ENCODE measurements at places on chromosomes 5 and 9. TPM values are rescaled to one million over a fixed set of nuclear protein-coding genes. Genes with fewer than 3 reads are reported as not detected.

DNA sequence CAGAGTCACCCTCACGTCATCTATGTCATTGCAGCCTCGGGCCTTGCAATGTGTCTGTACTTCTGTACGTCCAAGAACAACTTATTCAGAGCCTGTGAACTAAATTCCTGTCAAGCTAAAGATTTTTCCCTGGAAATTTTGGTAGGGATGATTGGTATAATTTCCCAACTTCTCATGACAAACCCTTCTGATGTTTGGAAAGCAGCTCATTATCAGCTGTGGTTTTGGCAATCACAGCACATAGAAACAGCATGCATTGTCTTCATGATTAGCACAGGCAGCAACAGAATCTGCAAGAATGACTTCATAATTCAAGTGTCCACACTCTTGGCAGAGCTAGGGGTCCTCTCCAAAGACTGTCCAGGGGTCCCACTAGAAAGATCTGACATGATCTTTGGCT lies 49.5 kb downstream of the APBA1 start:
- DNase-seq: no peak
- no peaks in the 10 kb centered on the region for H3K4me1 ChIP-seq
- H3K27me3 ChIP-seq: no peaks in the 10 kb centered on the region
- no peak overlapping the region for H3K27ac ChIP-seq
- no peaks in the 10 kb centered on the region for H3K36me3 ChIP-seq
- no peak overlapping the region for H3K4me3 ChIP-seq

DNA sequence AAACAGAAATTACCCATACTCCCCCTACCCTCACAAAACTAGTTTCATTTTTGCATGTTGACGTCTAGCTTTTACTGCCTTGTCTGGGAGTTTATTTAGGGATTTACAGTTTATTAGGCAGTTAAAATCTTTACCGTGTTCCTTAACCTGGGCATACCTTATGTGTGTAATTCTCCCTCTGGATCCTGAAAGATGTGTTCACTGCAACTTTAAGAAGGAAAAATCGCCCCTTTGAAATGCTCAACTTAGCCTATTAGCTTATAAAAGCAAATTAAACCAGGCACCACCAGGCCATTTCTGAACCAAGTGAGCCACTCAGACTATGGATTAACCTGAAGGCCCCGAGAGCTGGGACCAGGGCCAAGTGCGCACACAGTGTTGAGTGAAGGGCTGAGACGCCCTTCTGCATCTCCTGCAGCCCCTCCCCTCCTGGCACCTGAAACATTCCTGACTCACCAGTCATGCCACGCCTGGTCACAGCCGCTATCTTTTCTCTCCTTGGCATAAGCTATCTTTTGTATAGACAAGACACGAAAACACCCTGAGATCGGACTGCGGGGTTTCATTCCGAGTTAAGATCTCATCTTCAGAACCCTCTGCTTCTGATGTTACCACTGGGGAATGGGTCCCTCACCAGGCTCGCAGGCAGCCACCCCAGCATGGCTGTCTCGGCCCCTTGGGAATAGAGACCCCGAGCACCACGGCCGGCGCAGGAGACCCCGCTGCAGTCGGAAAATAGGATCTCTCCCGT lies 111.9 kb downstream of the ROR2 start:
- peak overlapping the region; percentile 93 for H3K27ac ChIP-seq
- H3K27me3 ChIP-seq: no peaks in the 10 kb centered on the region
- H3K36me3 ChIP-seq: no peaks in the 10 kb centered on the region
- DNase-seq: peak; percentile 90

- H3K36me3 ChIP-seq: no peaks in the 10 kb centered on the region
- H3K4me1 ChIP-seq: no peaks in the 10 kb centered on the region
- H3K27ac ChIP-seq: no peak overlapping the region
- no peaks in the 10 kb centered on the region for H3K27me3 ChIP-seq
These were observed 6.8 kb upstream of the NTNG2 start for GRCh38 chr9:132154863-132155567.

DNA sequence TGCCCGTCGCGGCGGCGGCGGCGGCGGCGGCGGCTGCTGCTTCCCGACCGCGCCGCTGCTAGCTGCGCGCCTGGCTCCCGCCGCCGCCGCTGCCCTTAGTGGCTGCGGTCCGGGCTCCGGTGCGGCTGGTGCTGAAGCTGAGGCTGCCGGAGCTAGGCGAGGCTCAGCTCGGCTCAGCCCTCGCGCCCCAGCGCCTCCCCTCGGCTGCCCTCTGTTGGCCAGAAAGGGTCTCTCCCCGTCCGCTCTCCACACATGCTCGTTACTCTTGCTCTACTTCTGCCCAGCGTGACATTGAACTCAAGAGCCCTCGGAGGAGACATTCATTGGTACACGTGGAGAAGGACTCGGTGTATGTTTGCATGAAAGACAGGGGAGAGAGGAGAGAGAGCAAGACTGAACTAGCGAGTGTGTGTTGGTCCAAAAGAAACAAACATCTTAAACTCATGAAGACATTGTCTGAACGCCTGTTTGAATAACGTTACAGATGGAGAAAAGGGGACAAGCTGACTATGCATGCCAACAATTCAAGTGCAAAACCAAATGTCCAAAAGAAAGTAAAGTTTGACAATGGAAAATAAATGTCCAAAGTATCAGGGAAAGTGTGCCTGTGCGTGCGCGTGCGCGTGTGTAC lies at the start of gene HCN1:
HCN1 (minus strand) TSS at position 175 of the 631 bp plus-strand sequence.
- H3K36me3 ChIP-seq: no peaks in the 10 kb centered on the region
- no peak within 1 kb of the TSS for H3K4me3 ChIP-seq
- H3K27ac ChIP-seq: no peak within 1 kb of the TSS
- H3K4me1 ChIP-seq: no peaks in the 10 kb centered on the region
- H3K27me3 ChIP-seq: peaks cover 4% of the 10 kb centered on the region

- no peaks in the 10 kb centered on the region for H3K27me3 ChIP-seq
- no peaks in the 10 kb centered on the region for H3K4me1 ChIP-seq
These were observed 200.7 kb upstream of the TBC1D2 start for GRCh38 chr9:98456156-98456613.

GRCh38 chr5:151694035-151694485 lies 7.3 kb upstream of the SPARC start:
- no peak overlapping the region for H3K27ac ChIP-seq
- no peak for DNase-seq
- H3K36me3 ChIP-seq: no peaks in the 10 kb centered on the region
- H3K27me3 ChIP-seq: no peaks in the 10 kb centered on the region

GRCh38 chr5:113574417-113574816 lies 60.9 kb downstream of the YTHDC2 start:
- no peak for DNase-seq
- H3K36me3 ChIP-seq: no peaks in the 10 kb centered on the region
- H3K4me3 ChIP-seq: no peak overlapping the region
- H3K27me3 ChIP-seq: no peaks in the 10 kb centered on the region
- H3K4me1 ChIP-seq: no peaks in the 10 kb centered on the region

- no peak overlapping the region for H3K27ac ChIP-seq
- no peaks in the 10 kb centered on the region for H3K4me1 ChIP-seq
- H3K4me3 ChIP-seq: no peak overlapping the region
- no peaks in the 10 kb centered on the region for H3K27me3 ChIP-seq
- H3K36me3 ChIP-seq: no peaks in the 10 kb centered on the region
These were observed 6.6 kb upstream of the COMMD10 start for GRCh38 chr5:116078199-116078598.

- H3K4me1 ChIP-seq: no peaks in the 10 kb centered on the region
- H3K27ac ChIP-seq: no peak overlapping the region
- no peak for DNase-seq
- no peak overlapping the region for H3K4me3 ChIP-seq
These were observed 97.8 kb upstream of the IQGAP2 start for GRCh38 chr5:76305269-76305668.

DNA sequence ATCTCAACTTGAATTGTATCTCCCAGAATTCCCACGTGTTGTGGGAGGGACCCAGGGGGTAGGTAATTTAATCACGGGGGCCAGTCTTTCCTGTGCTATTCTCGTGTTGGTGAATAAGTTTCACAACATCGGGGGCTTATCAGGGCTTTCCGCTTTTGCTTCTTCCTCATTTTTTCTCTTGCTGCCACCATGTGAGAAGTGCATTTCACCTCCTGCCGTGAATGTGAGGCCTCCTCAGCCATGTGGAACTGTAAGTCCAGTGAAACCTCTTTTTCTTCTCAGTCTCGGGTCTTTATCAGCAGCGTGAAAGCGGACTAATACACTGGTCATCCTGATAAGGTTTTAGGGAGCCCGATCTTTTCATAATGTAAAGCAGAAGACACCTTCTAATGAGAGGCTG lies 687.0 kb upstream of the FTMT start:
- DNase-seq: no peak
- no peaks in the 10 kb centered on the region for H3K4me1 ChIP-seq
- H3K36me3 ChIP-seq: no peaks in the 10 kb centered on the region
- no peak overlapping the region for H3K4me3 ChIP-seq

GRCh38 chr9:21747175-21747574 lies 55.3 kb upstream of the MTAP start:
- H3K36me3 ChIP-seq: no peaks in the 10 kb centered on the region
- H3K4me1 ChIP-seq: no peaks in the 10 kb centered on the region
- no peak for DNase-seq
- no peaks in the 10 kb centered on the region for H3K27me3 ChIP-seq
- no peak overlapping the region for H3K4me3 ChIP-seq
- H3K27ac ChIP-seq: no peak overlapping the region

DNA sequence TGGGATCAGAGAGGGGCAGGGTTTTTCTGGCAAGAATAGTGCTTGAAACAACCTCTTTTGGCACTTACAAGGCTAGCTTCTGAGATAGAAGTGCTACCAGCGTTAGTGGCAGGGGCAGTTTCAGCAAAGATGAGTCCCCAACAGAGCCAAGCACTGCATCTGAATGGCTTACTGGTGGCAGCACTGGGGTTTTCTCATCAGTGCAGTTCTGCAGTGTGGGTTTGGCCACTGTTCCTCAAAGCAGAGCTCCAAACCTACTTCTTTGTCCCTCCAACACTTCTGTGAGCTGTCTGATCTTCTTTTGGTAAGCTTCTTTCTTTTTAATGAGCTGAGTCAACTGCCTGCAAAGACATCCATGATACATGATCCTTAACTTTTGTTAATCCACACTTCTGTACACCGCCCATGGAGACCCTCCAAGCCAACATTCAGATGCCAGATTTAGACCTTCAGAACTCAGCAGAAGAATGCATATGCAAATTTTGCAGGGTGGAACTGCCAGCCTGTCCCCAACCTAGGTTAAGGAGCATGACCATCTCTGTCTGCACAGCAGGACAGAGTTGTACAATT lies 29.9 kb upstream of the FSTL4 start:
- no peaks in the 10 kb centered on the region for H3K4me1 ChIP-seq
- DNase-seq: no peak
- H3K36me3 ChIP-seq: no peaks in the 10 kb centered on the region

DNA sequence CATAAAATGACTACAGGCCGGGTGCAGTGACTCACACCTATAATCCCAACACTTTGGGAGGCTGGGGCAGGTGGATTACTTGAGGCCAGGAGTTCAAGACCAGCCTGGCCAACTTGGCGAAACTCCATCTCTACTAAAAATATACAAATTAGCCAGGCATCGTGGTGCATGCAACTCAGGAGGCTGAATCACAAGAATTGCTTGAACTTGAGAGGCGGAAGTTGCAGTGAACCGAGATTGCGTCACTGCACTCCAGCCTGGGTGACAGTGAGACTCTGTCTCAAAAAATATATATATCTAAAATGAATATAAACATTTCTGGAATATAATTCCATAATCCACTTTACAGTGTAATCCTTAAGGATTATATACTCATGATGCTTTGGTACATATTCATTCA lies 66.5 kb downstream of the TEX10 start:
- no peaks in the 10 kb centered on the region for H3K36me3 ChIP-seq
- no peaks in the 10 kb centered on the region for H3K27me3 ChIP-seq
- no peak for DNase-seq
- H3K27ac ChIP-seq: no peak overlapping the region
- H3K4me3 ChIP-seq: no peak overlapping the region

GRCh38 chr5:151470439-151470838 lies 23.0 kb downstream of the SLC36A1 start:
- H3K27me3 ChIP-seq: no peaks in the 10 kb centered on the region
- no peak overlapping the region for H3K4me3 ChIP-seq
- no peaks in the 10 kb centered on the region for H3K36me3 ChIP-seq
- H3K4me1 ChIP-seq: no peaks in the 10 kb centered on the region
- no peak for DNase-seq
- H3K27ac ChIP-seq: no peak overlapping the region

DNA sequence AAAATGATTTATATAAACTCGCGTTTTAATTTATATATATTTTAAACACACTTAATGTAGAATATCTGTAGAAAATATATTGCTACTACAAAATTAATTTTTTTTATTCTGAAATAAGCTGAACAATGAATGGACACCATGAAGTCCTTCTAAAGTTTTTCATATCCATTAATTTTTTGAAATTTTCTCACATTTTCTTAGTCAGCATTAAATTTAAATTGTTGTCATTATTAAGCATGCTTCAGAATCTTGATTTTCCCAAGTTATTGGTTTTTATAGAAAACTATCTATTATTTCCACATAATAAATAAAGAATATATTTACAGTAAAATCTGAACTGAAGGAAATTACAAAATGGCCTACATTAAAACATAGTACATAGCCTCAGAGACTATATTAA lies 1314.9 kb upstream of the CDH6 start:
- H3K36me3 ChIP-seq: no peaks in the 10 kb centered on the region
- H3K4me1 ChIP-seq: no peaks in the 10 kb centered on the region
- H3K4me3 ChIP-seq: no peak overlapping the region
- no peaks in the 10 kb centered on the region for H3K27me3 ChIP-seq
- DNase-seq: no peak

GRCh38 chr5:42811591-42812446 lies at the start of gene SELENOP:
Gene SELENOP (minus strand): TSS chr5:42811892. CDS start chr5:42808353, 3,539 bp downstream.
- H3K36me3 ChIP-seq: no peaks in the 10 kb centered on the region
- DNase-seq: peak; percentile 84
- peaks cover 10% of the 10 kb centered on the region for H3K4me1 ChIP-seq
- H3K27me3 ChIP-seq: no peaks in the 10 kb centered on the region

DNA sequence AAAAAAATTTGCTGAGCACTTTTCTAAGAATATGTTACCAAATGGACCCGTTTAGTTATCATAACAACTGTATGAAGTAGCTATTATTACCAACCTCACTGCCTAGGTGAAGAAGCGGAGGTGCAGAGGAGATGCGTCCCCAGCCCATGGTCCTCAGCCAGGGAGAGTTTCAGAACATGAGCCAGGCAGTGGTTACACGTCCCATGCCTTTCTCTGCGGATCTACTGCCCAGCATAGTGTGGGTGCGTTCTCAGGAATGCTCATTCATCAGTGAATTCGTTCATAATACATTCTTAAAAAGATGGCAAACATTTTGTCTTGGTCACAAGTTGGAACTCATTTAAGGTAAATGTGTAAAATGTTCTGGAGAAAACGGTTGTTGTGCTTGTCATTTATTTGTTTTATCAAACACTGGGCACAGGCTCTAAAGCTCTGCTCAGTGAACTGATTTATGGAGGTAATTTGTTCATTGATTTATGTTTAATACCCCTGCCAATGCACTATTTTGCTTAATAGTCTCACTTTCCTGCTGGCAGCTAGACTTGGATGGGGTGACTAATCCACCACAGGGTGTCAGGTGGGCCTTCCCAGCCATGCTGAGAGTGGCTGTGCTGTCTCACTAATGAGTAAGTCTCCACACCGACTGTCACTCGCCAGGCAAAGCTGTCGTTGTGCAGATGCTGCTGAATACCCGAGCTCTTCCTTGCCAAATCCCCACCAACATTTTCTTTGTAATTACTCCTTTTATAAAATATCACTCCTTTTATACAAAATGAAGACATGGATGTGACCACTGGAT lies 248.8 kb downstream of the TENT4A start:
- no peaks in the 10 kb centered on the region for H3K27me3 ChIP-seq
- H3K4me3 ChIP-seq: no peak overlapping the region
- no peaks in the 10 kb centered on the region for H3K36me3 ChIP-seq
- H3K27ac ChIP-seq: no peak overlapping the region

Gene PCDHB10
- total RNA-seq: 0.96 TPM

Gene PTPRD
- 23.1 TPM for total RNA-seq

- H3K27me3 ChIP-seq: no peaks in the 10 kb centered on the region
- H3K36me3 ChIP-seq: no peaks in the 10 kb centered on the region
- peaks cover 5% of the 10 kb centered on the region for H3K4me1 ChIP-seq
- DNase-seq: no peak
- H3K27ac ChIP-seq: no peak overlapping the region
- no peak overlapping the region for H3K4me3 ChIP-seq
These were observed 80.1 kb downstream of the ITGA1 start for GRCh38 chr5:52867809-52868208.

Gene NR5A1
- total RNA-seq: not detected

All from prostate gland (tissue), 2 donors.